ENCODE measurements at places on chromosomes 12 and 14. TPM values are rescaled to one million over a fixed set of nuclear protein-coding genes. Genes with fewer than 3 reads are reported as not detected.

- no peak for DNase-seq
Measured at GRCh38 chr12:40565029-40565633, 127.1 kb upstream of the CNTN1 start.

SLC6A12 gene
- polyA plus RNA-seq, result 14.5 TPM

GRCh38 chr12:122738571-122738970 lies 7.9 kb upstream of the HCAR1 start:
- no peak for DNase-seq

KRT74 gene
- not detected for polyA plus RNA-seq

DNA sequence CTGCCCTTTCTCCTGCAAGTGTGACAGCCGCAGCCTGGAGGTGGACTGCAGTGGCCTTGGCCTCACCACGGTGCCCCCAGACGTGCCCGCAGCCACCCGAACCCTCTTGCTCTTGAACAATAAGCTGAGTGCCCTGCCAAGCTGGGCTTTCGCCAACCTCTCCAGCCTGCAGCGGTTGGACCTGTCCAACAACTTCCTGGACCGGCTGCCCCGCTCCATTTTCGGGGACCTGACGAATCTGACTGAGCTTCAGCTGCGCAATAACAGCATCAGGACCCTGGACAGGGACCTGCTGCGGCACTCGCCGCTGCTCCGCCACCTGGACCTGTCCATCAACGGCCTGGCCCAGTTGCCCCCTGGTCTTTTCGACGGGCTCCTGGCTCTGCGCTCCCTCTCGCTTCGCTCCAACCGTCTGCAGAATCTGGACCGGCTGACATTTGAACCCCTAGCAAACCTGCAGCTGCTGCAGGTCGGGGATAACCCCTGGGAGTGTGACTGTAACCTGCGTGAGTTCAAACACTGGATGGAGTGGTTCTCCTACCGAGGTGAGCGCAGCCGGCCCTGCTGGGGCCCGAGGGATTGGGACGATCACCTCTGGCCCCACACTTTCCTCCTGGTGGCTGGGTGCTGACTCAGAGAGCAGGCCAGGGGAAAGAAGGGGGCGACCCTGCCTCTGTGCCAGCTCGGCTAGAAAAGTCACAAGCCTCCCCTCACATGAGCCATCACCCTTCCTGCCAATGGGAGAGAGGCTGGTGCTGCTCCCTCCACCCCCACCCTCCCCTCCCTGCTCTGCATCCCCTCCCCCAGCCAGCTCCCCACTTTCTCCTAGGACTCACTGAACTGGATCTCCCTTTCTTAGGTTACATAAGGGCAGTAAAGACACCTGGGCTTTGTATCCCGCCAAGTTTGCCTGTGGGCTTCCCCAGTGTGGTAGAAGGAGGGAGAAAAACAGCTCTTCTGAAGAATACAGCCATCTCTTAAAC lies 10.9 kb downstream of the LRTM2 start:
- DNase-seq, result peak; percentile 77

- DNase-seq, result no peak
Measured at GRCh38 chr12:29581631-29582030, 84.1 kb upstream of the OVCH1 start.

DEGS2 gene
- 9.8 TPM for polyA plus RNA-seq

DNA sequence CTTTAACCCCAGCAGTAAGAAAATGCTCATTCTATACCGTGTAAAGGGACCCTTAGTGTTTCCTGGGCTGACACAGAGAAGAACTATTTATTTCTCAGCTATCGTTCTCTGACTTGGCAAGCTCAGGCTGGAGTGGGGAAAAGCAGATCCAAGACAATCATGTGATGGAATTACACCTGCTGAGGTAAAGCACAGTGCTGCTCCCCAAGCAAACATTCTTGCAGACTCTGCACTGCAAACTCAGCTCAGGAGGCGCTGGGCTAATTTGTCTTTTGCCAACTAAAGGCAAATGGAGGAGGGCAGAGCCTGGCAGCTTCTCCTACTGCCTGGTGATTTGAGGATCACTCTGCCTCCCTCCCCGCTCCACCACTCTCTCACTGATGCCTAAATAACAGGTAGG lies 57.8 kb upstream of the FUT8 start:
- DNase-seq, result no peak

GRCh38 chr14:74865156-74865555 lies 10.8 kb downstream of the PROX2 start:
- DNase-seq, result no peak

DNA sequence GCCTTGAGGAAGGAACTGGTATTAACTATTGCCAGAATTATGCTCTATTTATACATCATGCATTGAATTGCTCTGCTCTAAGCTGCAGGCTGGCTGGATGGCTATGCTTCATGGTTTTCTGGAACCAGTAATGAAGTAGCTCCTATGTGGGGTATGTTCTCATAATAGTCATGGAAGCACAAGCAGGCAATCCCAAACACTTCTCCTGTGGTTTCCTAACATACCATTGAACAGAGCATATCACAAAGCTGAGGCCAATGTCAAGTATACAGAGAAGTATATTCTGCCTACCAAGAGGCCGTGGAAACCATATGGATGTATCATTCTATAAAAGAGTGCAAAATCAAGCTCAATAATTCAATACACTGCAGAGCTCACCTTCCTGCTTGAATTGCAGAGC lies 1752.4 kb upstream of the FLRT2 start:
- DNase-seq, result no peak

DNA sequence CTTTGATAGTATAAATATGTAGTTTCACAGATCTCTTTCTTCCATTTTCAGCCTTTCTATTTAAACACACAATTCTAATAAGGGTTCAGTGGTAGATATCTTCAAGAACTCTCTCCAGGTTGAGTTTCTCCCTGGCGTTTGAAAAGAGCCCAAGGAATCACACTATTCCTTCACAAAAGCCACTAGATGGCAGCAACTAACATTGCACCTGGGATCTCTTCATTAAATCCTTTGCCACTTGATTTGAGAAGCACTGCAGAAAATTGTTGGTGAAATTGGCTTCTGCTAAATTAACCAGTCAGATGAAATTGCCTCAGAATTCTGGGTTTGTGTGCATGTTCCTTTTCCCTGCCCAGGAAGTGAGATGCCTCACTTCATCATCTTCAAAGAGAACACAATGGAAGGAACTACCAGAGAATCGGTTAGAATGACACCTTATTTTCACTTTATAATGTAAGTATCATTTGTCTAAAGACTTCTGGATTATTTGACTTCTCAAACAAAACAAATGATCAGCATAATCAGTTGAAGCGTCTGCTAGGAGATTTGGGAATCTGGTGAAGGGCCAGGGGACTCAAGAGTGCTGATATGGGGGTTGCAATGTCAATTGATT lies 6.8 kb downstream of the CCDC198 start:
- DNase-seq, result no peak

LARP4 gene
- 43.1 TPM for polyA plus RNA-seq

DNA sequence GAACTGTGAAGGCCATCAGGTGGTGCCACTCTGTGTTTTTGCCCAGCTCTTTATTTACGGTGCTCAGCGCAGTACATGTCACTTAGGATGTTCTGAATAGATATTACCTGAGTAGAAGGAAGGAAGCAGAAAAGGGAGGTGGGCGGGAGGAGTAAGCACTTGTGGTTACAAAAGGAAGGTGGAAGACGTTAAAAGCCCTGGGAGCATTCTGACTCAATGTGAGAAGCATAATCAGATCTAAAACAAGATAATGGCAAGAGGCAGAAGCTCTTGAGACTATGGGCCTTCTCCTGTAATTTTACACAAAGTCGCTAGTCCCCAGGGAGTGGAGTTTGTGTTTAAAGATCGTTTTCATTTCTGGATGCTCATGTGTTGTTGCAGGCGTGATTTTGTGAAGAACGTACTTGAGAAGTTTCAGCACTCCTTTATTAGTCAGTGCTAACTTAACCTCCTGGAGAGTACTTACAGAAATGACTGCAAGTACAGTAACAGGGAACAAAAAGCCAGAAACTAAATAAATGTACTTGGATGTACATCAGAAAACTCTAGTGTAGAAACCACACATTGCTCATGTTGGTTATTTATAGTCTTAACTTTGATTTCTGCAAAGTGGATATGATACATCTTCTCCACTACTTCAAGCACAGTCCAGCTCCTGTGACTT lies 1523.5 kb downstream of the AACS start:
- no peak for DNase-seq

RTL1 gene
- not detected for polyA plus RNA-seq

CLEC6A gene
- 0.17 TPM for polyA plus RNA-seq

DNA sequence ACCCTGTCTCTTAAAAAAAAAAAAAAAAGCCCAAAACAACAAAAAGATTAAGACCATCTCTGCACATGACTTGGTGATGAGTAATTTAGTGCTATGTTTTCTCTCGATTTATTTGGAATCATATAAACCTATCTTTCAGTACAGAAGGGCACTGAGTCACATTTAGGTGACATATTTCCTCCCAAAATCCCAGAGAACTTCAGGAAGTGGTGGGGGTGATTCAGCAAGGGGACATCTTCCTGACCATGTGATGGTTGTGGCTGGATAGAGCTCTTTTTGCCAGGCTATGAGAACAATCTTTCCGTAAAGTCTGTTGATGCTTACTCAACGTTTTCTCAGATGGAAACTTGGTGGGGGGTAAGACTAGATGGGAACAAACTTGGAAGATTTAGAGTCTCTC lies 50.0 kb downstream of the PPFIBP1 start:
- DNase-seq, result no peak

DNA sequence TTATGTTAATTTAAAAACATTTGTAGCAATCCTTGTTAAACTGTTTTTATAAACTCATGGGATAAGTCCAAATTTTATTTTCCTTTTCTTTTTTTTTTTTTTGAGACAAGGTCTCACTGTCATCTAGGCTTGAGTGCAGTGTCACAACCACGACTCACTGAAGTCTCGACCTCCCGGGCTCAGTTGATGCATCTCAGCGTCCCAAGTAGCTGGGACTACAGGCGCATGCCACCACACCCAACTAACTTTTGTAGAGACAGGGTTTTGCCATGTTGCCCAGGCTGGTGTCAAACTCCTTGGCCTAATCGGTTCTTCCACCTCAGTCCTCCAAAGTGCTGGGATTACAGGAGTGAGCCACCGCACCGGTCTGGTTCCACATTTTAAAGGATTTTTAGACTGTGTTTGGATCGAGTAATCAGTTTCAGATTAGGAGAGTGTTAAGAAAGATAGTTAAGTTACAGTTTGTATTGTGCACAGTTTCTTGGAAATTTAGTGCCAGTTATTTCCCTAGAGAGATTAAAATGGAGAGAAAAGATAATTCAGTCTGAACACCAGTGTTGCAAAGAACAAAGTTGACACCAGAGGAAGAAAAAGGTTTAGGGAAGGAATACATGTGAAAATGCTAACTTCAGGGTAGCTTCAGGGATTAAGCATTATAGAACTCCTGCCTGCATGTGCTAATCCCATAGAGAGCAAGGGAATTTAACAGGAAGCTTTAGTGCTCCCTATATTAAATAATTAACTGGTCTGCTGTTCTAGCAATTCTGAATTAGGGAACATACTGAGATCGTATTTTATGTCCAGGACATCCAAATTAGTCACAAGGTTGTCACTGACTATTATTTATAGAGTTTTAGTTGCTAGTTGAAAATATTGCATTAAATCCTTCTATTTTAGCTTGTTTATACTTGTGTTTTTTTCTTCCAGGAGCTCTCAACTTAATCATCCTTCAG lies 10.1 kb downstream of the RAP1B start:
- DNase-seq, result no peak

DNA sequence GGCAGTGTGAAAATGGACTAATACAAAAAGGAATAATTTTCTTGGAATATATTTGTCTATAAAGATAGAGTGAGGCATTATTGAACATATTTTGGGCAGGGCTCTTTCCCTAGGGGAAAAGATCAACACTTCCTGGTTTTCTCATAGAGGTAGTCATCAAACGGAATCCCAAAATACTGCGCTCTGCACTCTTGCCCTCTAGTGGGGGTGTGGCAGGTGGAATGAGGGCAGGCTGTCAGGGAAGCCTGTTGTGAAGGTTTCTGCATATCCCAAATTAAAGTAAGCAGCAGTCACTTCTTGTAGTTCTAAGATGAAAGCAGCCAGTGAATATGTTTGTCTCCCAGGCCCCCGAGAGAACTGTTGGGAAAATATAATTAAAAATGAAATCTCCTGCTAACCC lies 666.8 kb upstream of the TMEM132C start:
- no peak for DNase-seq

GRCh38 chr12:117521346-117521745 lies 159.9 kb upstream of the NOS1 start:
- no peak for DNase-seq

DNA sequence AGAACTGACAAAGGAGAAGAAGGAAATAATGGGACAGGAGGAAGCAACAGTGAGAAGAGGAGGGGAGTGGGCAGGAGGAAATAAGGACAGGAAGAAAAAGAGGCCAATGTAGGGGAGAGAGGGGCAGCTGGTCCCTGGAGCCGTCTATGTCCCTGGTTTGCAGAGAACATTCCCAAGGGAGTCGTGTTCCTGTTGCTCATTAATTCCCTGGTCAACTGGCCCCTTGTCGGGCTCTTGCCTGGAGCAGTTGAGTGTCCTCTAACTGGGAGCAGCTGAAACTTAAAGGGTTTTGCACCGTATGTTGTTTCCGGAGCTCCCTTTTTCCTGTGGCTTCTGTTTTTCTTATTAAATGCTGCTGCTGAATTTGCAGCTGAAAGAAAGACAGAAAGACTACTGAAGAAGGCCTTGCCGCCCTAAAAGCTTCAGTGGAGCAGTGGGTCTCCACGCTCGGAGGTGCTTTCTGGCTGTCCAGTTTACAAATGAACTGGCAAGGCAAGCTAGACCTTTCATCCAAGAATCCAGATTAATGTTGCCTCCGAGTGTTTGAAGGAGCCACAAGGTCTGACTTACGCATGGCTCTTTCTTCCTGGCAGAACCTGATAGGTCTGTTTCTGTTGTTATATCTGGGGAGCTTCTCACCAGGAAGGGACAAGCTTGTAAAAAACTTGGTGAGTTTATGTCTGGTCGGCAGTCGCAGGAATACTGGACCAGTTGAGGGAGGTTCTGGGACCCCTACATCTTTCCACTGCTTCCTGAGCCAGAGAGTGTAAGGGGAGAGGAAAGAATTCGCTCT lies 146.2 kb upstream of the RFLNA start:
- DNase-seq, result no peak

DNA sequence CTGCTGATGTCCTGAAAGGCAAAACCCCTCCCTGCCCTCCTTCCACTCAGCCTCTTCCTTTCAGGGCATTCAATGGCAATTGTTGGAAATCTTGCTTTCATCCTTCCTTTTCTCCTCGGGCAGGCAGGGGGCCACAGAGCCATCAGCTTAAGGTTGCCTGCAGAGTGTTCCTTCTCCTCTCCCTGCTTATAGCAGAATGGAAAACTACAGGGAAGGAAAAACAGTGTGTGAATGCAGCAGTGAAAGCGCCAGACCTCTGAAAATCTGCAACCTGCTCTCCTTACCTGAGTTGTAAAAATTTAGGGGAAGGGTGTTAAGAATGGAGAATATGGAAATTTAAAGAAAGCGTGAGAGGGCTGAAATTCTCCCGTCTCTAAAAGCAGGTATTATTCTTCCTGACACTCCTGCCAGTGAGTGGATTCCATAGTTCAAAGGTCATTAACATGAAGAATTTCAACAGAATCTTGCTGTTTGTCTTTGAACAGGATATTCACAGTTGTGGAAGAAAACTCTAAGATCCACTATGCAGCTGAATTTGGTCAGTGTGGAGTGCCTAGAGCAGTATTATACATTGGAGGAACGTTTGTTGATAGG lies 348.8 kb downstream of the KCNH5 start:
- DNase-seq, result no peak

NTS gene
- polyA plus RNA-seq, result 6.8 TPM

GRCh38 chr12:6921996-6922946 lies 5.5 kb upstream of the ATN1 start:
- no peak for DNase-seq

BMP4 gene
- 48.5 TPM for polyA plus RNA-seq

All from right renal cortex interstitium (tissue), 3 donors.